HS-27A (cell line): ENCODE measurements at places on chromosomes 5 and 9.

- no peak for DNase-seq
Observed at GRCh38 chr9:79638806-79639205, 67.0 kb downstream of the TLE4 start.

DNA sequence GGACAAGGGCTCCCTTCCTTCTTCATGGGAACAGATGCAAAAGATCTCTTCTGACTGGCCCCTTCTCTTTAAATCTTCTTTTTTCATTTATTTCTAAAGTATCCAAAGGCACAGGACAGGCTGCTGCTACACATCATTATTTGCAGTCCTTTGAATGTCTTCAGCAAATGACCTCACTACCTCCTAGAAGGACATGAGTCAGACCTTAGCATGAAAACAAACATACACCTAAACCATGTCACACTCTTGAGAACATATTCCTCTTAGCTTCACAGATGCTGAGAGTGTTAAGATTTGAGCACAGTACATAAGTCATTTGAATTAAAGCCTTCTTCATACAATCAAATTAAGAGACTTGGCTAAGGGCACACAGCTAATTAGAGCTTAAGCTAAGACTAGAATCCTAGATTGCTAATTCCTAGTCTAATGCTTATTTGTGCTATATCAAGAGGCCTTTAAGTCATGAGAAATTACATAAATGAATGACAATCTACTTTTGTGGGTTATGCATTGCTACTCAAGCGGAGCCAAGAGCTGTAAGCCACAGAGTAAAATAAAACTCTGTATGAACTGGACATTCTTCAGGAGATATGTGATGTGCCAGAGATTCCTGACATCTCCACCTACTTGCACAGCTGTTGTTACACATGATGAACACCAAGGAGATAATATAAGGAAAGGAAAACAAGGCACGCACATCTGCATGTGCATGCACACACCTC lies 109.1 kb upstream of the PTGER4 start:
- peak; percentile 51 for DNase-seq

- no peak for DNase-seq
Observed at GRCh38 chr9:91835216-91835615, 114.8 kb downstream of the ROR2 start.

- DNase-seq = no peak
Observed at GRCh38 chr5:96279801-96280542, 153.1 kb downstream of the PCSK1 start.

DNA sequence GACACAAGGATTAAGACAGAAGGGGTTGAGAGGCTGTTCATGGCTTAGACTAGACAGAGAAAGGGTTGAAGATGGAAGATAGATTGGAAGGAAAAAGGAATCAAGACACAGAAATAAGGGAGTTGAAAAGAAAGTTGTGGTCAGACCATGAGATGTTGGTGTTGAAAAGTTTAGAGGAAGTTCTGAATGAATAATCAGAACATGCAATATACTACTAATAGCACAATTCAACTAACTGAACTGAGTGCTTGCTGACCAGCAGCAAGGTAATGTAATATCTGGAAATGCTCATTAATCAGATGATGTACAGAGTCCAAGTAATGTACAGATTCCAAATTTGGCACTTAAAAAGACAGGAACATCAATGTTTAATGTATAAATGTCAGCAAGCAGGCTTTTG lies 10.6 kb upstream of the NNT start:
- no peak for DNase-seq

DNA sequence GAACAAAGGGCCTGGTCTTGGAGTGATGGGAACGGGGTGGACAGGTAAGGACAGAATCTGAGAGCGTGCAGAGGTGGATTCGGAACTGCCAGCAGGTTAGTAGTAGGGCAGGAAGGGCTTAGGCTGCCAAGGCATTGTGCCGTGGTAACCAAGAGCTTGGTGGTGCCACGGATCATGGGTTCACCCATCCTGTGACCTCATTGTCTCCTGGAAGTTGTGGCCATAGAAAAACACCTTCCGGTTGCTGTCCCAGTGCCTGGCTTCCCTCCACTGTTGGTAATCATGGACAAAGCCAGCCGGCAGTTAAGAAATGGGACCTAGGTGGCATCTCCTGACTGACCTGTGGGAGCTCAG lies 42.5 kb upstream of the CFAP157 start:
- DNase-seq = no peak

- DNase-seq = no peak
Observed at GRCh38 chr9:33404788-33405362, 2.5 kb upstream of the AQP7 start.

DNA sequence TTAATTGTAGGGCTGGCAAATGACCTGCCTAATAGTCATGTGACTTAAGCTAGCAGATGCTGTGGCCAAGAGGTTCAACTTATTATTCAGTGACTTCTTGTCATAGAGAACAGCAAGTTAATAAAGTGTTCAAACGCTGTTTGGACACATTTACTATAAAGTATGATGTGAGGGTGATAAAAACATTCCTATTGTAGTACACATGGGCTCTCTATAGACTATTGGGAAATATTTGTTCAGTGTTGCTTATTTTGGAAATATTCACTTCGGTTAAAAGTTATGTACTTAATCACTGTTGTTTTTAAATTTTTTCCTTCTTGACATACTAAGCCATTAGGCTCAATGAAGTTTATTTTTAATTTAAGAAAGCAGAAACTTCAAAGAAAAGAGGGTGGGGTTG lies 345.0 kb downstream of the NNT start:
- DNase-seq = no peak

- DNase-seq = no peak
Observed at GRCh38 chr9:79210541-79211243, 361.1 kb upstream of the TLE4 start.

DNA sequence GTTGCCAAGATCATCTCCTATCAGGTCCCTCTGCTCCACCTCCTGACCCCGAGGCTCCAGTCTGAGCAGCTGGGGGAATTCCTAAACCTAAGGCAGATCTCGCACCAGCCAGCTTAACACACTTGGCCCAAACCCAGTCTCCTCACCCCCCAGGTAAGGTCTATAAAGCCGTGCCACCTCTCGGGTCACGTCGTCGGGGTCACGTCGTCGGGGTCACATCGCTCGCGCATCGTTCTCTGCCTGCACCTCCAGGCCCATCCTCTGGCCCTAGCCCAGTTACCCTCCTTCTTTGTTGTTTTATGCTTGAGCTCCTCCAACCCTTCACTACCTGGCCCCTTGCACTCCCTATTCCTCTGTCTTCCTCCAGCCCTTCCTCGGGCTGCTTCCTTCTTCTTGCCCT lies 77.2 kb downstream of the CTSL start:
- DNase-seq = no peak

DNA sequence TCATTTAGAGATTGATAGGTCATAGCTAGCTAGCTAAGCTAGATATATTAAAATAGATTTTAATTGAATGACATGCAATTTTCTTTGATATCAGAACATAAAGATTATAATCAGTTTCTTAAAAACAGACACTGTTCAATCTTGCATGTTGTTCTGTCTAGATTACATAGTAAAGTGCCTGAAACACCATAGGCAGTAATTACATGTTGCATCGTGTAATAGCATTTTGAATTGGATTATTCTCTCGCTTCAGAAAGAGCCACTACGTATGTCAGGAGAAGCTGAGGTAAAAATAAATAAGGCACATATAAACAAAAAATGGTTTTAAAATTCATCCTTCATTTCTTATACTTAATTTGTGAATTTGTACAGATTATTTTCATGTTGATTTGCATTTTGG lies 148.0 kb upstream of the CDH12 start:
- no peak for DNase-seq

DNA sequence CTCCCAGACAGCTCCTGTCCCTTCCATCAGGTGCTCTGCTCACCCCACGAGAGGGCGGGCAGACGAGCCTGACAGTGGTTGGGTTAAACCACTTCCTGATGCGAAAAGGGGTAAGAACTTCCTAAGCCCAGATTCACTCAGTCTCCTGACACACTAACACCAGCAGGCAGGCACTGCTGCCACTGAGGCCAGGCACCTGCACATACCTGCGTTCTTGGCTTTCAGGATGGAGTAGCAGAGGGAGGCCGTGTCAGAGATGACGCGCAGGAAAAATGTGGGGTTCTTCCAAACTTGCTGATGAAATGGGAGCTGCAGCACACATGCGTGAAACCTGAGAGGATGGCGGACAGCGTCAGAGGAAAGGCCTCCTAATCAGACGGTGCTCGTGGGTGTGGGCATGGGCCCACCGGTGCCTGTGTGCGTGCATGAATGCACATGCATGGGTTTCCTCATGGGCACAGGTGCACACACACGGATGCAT lies 29.9 kb downstream of the SLC6A18 start:
- DNase-seq = no peak

DNA sequence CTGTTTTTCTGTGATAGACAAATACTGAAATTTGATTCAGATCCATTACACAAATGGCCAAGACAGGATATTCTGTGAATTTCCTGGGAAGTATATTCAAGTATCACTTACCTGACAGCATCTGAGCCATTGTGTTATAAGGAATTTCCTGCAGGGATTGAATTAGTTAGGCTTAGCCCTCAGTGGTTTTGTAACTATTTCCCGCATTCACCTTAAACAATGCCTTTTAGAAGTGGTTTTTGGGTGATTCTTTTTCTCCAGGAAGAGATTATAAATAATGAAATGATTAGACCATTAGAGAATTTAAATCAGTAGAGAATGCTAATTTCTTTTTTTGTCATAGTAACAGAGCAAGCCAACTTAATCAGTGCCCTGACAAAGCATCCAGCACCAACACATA lies 30.6 kb downstream of the ITGA1 start:
- no peak for DNase-seq

GRCh38 chr5:173271419-173271818 lies 36.4 kb upstream of the NKX2-5 start:
- DNase-seq = no peak

DNA sequence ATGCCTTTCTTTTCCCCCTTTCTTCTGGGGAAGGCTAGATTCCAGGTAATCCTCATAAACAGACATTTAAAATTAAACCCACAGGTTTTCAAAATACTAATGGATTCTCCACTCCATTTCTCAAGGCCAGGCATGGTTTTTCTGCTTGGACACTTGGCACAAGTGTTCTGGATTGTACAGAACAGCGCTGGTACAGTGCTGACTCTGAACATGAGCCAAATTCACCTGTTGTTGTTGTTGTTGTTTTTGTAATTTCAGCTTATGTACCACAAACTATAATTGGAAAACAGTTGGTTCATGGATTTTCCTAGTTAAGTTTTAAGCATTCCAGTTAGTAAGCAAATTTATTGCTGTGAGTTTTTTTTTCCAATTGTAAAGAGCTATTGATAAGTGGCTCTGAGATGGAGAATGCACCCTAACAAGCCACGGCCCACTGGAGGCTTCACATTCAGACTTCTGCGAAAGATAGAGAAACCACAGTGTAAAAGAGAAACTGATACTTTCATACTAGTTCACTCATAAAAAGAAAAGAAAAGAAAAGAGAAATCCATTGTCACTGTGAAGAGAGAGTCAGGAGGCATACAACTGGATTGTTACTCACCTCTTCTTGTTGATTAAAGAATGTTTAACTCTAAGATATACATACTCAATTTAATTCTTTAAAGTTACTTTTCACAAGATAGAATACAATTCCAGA lies 16.2 kb upstream of the ITGA1 start:
- DNase-seq = no peak

DNA sequence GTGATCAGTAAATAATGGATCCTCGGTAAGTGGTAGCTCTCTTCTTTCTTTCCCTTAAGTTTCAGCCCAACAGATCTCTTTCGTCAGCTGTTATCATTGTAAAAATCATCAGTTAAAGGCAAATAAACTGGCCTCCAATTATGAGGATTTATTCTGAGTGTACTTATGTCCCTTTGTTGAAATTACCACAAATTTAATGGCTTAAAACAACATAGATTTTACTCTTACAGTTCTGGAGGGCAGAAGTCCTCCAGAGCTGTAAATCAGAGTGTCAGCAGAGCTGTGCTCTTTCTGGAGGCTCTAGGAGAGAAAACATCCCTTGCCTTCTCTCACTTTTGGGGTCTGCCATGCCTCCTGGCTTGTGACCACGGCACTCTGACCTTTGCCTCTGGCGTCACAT lies 104.6 kb downstream of the INSYN2B start:
- DNase-seq = no peak

- DNase-seq = no peak
Observed at GRCh38 chr9:17116400-17116837, 18.4 kb upstream of the CNTLN start.

DNA sequence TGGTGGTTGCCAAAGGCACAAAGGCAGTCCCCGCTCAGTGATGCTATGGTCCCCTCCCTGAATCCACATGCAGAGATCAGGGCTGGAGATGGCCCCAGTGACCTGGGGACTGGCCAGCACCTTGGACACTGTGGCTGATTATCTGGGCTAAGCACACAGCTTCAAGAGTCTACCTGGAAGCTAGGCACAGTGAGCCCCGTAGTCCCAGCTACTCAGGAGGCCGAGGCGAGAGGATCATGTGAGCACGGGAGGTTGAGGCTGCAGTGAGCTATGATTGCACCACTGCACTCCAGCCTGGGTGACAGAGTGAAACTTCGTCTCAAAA lies 8.3 kb upstream of the SCGB3A1 start:
- no peak for DNase-seq

- DNase-seq = no peak
Observed at GRCh38 chr5:116536316-116537083, 38.1 kb downstream of the SEMA6A start.

DNA sequence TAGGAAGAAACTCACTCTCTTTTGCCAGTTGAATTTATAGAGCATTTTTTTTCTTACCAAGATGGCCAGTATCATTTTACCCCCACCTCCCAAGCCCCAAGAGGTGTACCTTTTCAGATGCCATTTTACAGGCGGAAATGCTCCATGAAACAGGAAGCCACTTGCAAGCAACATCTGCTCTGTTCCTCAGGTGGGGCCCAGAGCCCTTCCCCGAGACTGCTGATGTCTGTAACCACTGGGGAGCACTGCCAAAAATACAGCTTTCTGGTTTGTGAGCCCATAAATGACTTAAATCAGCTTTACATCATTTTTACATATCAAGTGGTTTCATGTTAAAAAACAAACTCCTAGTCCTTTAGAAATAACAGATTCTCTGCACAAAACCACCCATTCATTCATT lies 42.9 kb upstream of the GARNL3 start:
- DNase-seq = no peak

GRCh38 chr9:99356512-99356971 lies 134.5 kb downstream of the SEC61B start:
- no peak for DNase-seq
